ENCODE measurements at places on chromosomes 16 and 17.

DNA sequence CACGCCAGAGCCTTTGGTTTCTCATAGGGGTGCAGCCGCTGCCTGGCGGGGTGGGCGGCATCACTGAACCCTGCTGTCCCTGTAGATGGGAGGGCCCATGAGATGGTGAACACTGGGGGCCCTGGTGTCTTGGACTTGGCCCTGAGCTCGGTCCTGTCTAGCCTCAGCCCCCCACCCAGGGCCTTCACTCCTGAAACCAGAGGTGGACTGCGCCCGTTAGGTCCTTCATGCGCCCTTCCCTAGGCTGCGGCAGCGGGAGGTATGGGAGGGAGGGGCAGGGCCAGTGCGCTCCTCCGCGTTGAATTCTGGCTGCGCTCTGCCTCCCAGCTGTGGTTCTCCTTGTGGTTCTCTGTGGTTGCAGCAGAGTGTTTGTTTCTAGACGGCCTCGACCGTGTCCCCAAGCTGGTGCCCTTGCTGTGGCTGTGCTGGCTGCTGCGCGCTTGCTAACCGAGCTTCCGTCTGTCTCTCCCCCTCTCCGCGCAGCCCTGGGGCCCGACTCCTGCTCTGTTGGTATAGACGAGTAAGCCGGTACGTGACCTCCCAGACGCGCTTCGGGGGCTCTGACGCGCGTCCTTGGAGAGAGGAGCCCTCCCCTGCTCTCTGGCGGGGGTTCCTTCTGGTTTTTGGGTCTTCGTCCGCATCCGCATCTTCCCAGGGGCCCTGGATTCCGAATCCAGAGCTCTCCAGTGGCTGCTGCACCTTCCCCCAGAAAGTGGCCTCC, 7.4 kb upstream of the NUDT16L1 start:
- DNase-seq: no peak

- DNase-seq: no peak
Measured at GRCh38 chr17:10041287-10041612, 136.2 kb upstream of the RCVRN start.

DNA sequence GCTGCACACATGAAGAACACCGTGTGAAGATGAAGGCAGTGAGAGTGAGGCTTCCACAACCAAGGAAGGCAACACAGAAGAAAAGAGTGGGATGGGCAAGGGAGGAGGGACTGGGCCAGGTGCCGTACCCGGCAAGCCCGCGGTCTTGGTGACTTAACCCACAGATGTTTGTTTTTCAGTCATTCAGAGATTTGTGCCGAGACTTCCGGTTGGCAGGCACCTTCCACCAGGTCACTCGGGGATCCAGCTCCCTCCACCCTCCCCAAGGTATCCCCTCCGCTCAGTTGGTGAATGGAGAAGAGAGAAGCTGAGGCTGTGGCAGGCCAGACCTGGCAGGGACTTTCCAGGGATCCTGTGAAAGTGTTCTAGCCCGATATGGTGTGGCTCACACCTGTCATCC, 4.9 kb upstream of the KREMEN2 start:
- no peak for DNase-seq

GRCh38 chr16:19168371-19169081, 486 bp downstream of the SYT17 start:
- DNase-seq: no peak

- no peak for DNase-seq
Measured at GRCh38 chr17:50816771-50817751, 18.3 kb upstream of the WFIKKN2 start.

DNA sequence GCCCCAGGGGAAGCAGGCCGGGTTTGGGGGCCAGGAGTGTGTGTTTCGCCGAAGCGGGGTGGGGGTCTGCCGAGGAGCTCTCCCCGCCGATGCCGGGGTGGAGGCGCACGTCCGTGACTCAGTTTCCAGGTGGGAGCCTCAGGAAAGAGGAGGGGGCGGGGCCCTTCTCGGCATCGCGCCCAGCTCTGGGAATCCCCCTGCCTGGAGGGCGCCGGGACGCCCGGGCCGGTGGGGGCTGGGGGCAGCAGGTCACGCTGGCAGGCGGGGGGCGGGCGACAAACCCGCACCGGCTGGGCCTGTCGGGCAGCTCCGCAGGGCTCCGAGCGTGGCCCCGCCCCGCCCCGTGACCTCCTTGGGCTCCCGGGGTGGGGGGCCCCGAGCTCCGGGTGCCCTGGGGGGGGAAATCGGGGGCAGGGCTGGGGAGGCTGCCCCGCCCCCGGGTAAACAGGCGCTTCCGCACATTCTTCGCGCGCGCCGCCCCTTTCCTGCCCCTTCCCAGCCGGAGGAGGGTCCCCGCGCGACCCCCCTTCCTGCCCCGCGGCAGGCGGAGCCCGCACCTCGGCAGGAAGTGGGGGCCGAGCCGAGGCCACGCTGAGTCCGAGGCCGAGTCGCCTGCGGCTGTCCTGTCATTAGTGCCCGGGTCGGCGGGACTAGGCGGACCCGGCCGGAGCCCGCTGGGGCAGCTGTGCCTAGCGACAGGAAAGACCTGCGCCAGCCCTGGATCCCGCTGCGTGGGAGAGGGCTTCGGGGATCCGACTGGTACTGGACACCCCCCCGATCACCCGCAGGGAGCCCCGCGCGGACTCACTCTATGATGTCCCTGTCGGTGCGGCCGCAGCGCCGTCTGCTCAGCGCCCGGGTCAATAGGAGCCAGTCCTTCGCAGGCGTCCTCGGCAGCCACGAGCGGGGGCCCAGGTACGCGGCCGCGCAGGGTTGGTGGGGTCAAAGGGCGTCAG, 9.3 kb downstream of the RIPOR1 start:
- DNase-seq: no peak

DNA sequence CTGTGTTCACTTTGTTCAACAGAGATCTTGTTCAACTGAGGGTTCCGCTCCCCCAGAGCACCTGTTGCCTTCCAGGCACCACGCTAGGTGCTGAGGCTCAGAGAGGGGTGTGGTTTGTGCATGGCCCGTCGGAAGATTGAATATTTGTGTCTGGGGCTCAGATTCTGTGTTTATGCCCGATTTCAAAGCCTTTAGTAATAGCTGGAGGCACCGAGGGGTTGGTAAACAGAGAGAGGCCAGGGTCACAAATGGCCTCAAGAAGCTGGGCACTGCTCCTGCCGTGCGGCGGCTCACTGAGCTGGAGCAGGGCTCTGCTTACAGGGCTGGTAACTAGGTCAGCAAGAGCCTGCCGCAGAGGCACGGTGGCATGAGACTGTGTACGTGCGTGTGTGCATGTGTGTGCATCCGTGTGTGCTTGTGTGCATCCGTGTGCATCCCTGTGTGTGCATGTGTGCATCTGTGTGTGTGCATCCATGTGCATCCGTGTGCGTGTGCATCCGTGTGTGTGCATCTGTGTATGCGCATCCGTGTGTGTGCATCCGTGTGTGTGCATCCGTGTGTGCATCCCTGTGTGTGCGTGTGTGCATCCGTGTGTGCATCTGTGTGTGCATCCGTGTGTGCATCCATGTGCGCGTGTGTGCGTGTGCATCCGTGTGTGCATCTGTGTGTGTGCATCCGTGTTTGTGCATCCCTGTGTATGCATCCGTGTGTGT, 5.4 kb downstream of the ITGAE start:
- DNase-seq: no peak

- DNase-seq: no peak
Measured at GRCh38 chr17:21452377-21453143, 76.4 kb downstream of the KCNJ12 start.

GRCh38 chr16:71493213-71493612, 4.1 kb upstream of the ZNF19 start:
- DNase-seq: no peak

DNA sequence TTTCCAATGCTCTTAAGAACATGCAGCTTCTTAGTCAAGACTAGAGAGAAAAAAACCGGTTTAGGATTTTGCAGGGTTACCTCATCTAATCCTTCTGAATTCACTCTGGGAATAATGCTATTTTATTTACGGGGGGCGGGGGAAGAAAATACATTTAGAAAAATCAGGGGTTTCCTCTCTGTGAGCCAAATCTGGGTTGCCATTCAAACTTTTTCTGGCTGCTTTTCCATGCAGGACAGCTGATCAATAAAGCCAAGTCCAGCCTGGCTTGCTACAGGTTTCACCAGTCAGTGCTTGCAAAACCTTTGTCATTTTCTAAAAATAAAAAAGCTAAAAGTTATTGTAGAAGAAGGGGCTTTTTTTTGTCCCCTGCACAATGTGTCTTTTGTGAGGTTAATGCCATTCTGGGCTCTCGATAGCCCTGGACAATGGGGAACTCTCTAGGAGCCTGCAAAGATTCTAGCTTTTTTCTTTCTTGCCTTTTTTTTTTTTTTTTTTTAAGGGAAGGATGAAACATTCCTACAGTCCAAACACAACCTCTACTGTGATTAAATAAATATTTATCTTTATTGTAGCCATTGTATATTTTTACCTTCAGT, 13.1 kb upstream of the ZFHX3 start:
- no peak for DNase-seq

DNA sequence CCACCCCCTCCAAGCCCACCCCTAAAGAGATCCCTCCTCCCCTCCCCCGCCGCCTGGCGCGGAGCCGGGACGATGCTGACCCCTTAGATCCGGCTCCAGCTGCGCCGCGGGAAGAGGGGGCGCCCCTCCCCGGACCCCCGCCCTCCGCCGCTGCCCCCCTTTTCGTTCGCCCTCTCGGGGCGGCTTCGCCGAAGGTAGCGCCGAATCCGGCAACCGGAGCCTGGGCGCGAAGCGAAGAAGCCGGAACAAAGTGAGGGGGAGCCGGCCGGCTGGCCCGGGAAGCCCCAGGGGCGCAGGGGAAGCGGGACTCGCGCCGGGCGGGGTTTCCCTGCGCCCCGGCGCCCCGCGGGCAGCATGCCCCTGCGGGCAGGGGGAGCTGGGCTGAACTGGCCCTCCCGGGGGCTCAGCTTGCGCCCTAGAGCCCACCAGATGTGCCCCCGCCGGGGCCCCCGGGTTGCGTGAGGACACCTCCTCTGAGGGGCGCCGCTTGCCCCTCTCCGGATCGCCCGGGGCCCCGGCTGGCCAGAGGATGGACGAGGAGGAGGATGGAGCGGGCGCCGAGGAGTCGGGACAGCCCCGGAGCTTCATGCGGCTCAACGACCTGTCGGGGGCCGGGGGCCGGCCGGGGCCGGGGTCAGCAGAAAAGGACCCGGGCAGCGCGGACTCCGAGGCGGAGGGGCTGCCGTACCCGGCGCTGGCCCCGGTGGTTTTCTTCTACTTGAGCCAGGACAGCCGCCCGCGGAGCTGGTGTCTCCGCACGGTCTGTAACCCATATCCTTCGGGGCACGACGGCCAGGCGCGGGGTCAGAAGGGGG, 623 bp downstream of the CACNA1G start:
- no peak for DNase-seq

GRCh38 chr17:2237950-2238349, 65.6 kb downstream of the SMG6 start:
- no peak for DNase-seq

DNA sequence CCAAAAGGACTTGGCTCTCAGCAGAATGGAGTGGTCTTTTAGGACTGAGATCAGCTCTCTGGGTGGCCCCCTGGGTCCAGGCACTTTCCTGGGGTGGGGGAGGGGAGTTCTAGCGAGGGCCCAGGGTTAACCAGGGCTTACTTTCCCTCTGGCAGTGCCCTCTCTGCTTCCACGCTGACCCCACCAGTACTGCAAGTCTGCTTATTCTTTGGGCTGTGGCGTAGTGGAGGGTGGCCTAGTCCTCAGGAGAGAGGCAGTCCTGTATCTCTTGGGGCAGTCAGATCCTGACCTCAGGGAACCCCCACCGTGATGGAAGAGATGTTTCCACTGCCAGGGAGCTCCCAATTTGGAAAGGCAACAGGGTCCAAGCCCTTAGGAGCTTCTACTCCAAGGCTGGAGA, 79.4 kb downstream of the CCDC182 start:
- no peak for DNase-seq

DNA sequence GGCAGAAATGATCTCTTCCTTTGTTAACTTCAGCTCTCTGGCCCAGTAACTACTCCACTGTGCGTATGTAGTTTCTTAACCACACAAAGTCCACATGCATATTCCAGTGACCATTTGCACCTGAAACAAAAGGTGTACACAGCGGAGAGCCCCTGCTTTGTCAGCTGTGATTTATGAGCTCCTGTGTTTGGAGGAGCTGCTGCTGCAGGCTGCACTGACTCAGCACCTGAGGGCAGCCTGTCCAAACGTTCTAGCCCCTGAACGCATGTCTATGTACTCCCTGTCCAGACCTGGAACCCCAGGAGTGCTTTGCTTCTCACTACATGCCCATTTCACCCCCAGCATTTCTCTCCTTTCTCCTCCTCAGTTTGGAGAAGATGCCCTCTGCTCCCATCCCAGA, 216.1 kb downstream of the ABCC12 start:
- no peak for DNase-seq

DNA sequence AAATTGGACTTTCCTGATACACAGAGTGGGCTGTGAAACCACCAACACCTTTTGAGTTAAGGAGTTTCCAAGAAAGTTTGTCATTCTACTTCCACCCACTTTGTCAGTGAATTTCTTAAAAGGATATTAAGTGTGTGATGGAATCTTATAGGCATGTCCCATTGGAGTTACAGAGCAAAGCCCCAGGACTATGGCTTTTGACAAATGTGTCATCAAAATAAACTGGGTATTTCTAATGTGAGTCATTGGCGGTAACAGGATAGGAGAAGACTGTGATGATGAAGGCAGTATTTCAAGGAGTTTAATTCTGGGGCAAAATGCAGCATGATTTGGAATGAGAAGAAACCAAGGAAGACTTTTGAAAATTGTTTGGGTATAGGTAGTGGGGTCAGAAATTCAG, 1013.8 kb upstream of the EEF2KMT start:
- DNase-seq: no peak

DNA sequence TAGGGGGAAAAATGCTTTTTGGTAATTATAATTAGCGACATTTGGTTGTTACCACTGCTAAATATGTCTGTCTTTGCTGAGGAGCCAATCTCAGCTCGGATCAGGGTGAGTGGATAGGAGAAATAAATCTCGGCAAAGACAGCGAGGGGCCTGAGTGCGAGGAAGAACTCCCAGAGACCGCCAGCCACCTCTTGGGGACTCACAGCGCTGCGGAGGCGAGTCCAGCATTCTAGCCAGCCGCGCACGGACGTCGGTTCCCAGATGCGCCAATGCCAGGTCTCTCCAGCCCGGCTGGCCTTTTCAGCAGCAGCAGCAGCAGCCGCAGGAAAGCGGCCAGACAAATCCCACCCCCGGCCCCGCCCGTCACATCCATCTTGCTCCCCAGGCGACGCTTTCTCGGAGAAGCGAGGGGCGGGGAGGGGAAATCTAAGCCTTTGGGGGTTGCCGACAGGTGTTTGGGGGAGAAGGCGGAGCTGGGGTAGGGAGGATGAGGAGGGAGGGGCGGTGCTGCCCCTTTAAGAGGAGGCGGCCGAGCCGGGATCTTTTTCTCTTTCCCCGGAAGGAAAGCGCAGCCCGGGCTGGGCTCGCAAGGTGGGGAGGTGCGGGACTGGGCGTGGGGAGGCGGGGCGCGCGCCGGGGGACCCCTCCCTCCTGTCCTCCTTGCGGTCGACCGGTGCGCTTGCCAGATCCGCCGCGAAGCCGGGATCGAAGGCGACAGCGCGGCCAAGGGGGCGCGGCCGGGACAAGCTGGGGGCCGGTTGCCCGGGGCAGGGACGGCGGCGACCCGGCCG, at the start of gene ITGA3:
Gene ITGA3 (plus strand): TSS at position 685 of the 791 bp plus-strand sequence. CDS start 330 bp downstream, outside the sequence.
- no peak for DNase-seq

GRCh38 chr16:81376880-81377279, 62.1 kb downstream of the GAN start:
- DNase-seq: no peak
